Fibroblast of skin of right quadriceps (primary cell): ENCODE measurements at places on chromosomes 6 and 20.

GRCh38 chr20:53949319-53949839, 121.0 kb downstream of the BCAS1 start:
- DNase-seq, result peak; percentile 92

DNA sequence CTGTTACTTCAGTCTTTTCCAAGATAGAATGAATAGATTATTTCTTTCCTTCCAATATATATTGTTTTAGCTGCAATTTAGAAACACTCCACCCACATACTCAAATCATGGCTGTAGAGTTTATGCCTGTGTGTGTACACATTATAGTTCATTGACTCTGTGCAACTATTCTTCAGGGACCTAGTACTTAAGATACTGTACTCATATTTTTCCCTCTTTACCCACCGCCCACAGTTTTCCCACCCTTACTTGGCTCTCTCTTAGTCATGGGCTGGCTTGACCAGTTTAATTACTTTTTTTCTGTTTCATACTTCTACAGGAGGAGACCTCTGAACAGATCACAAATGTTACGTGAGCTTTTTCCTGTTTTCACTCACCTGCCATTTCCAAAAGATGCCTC, 30.4 kb downstream of the C6orf89 start:
- no peak for DNase-seq

GRCh38 chr6:5566718-5567117, 305.4 kb downstream of the FARS2 start:
- DNase-seq, result no peak

- no peak for DNase-seq
These were observed 43.0 kb downstream of the HDDC2 start for GRCh38 chr6:125258651-125259353.

DNA sequence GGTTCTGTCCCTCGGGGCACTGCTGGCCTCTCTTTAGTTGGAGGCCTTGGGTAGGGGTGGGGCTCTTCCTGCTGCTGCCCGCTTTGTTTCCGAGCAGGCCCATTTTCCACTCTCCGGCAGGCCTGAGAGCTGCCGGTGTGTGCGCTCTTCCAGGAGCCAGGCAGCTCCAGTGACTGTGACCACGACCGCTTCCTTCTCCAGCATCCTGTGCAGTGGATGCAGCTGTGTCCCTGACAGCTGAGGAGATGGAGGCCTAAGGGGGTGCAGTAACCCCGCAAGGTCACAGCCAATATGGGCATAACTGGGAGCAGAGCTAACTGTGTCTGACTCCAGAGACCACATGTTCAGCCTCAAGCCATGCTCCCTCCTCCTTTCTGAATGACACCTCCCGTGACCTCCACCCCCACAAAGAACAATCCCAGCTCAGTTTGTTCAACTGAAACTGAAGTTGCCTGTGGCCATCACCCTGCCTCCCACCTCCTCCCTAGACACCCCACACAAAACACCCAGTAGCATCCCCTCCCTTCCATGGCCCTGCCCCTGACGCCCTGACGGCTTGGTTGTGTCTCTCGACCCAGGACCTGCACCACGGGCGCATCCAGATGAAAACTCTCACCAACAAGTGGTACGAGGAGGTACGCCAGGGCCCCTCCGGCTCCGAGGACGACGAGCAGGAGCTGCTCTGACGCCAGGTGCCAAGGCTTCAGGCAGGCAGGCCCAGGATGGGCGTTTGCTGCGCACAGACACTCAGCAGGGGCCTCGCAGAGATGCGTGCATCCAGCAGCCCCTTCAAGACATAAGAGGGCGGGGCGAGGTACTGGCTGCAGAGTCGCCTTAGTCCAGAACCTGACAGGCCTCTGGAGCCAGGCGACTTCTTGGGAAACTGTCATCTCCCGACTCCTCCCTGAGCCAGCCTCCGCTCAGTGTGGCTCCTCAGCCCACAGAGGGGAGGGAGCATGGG, 27.8 kb downstream of the SPATA2 start:
- DNase-seq, result no peak

DNA sequence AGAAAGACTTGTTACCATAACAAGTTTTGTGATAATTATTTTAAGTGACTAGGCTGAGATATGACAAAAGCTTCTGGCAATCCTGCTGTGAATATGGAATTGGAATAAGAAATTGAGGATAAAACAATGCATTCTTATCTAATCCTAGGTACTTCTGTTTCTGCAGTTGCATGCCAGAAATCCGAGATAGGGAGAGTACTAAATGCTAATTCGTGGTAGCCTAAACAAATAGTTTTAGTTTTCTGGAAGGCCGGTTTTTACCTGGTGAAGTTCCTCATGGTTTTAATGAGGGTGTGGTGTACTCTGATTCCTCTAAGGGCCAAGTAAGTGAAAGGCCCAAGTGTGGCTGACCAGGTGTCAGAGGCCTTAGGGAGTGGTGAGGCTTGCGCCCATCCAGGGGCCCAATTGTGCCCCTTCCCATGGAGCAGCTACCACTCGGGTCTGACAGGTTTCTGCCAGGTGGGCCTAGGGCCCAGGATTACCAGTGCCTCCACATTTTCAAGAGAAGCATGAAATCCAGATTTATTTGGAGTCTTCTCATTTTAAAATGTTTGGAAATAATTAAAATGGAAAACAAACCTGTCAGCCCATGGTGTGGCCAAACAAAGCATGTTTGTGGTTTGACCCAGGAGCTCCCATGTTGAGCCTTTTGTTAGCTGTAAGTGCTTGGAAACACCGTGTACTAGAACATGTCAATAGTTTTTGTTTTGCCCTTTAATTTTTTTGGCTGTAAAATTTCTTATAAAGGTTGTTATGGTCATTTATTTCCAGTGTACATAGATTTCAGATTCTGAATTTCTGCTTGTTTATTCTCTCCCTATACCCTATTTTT, 6.6 kb downstream of the PLCB4 start:
- no peak for DNase-seq

DNA sequence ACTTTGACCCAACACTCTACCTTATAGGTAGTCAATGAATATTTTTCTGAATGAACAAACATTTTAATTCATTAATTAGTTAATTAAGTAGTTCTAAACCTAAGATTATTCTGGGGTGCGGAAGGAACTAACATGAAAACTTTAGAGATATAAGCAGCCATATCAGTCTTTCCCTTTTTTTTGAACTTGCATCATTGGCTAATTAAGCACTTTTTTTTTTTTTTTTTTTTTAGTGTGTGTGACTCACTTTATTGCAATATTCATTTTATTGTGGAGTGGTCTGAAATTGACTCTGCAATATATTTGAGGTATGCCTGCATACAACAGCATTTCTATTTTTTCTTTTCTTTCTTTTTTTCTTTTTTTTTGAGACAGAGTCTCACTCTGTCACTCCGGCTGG, 21.8 kb upstream of the AMD1 start:
- no peak for DNase-seq

DNA sequence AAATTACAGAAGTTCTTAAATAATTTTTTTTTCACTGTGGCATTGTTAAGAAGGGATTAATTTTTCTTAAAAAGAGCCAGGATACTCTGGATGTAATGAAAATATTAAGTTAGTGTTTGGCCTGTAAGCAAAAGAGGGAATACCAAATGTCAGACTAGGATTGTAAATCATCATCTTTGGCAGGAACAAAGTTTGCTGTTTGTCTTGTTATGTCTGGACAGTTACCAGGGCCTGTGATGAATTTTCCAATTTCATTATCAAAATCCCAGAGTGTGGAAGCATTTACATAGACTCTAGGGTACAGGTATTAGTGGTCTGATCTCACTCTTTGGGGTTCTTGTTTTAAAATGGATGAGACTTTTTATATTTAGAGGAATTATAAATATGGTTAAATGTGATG, 26.1 kb downstream of the CEP57L1 start:
- DNase-seq, result peak; percentile 4

GRCh38 chr20:50722424-50723155, 8.8 kb upstream of the PARD6B start:
- no peak for DNase-seq

DNA sequence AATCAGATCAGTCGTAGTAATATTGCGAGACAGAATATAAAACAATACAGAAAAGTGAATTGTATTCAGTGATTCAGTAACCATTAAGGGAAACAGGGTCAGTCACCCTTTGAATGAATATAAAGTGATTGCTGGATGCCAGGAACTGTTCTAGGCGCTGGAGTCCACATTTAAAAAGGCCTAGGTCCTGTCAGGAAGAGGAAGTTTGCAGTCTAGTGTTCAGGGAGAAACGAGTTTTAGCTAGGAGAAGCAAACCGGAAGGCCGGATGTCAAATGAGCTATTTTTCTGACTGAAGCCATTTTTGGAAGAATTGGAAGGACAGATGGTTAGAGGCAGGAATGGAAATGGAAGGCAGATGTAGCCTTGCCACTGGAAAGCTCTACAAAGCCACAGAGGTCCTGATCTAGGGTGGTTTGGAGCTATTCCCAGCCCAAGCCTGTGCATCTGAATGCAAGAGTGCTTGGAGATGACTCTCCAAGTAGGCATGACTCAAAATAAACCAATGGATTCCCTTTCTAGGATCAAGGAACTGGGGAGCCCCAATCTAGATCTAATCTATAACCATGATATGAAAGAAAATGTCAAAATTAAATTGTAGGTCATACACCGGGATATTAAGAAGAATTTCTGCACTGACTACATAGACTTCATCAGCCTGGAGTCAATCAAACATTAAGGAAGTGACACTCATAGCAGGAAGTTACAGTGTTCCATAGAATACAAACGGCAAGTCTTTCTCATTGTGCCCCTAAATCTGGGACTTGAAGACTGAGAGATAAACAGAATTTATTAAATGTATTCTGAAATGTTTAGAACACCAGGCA, 36.8 kb upstream of the CDKAL1 start:
- DNase-seq, result peak; percentile 68

- peak; percentile 37 for DNase-seq
These were observed 398.7 kb upstream of the MARCKS start for GRCh38 chr6:113458368-113459010.

- DNase-seq, result no peak
These were observed 359.4 kb downstream of the ESR1 start for GRCh38 chr6:152166897-152167296.

DNA sequence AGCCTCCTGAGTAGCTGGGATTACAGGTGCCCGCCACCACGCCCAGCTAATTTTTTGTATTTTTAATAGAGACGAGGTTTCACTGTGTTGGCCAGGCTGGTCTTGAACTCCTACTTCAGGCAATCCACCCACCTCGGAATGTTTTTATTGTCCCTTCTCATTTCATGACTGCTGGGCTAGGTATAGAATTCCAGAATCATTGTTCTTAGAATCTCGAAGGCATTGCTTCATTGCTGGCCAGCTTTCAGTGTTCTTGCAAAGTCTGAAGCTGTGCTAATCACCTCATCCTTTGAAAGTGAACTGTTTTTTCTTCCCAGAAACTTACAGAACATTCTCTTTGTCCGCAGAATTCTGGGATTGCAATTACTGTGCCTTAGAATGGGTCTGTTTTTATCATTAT, 49.0 kb downstream of the PTPN1 start:
- no peak for DNase-seq

GRCh38 chr6:170156448-170157375, 134.2 kb downstream of the DLL1 start:
- no peak for DNase-seq

DNA sequence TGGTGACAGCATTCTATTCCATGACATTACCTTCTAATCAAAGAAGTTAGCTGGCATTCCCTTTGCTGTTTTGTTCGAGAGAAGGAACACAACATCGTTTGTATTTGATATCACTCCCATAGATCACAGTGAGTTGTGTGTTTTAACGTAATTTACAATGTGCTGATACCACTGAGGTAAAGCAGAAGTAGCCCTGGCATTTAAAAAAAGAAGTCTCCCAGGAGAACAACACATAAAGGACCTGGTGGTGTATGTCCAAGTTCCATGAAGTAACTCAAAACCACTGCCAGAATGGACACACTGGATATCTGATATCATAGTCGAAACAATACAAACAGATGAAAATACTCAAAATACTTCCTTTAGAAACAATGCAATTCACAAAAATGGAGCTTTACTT, 351.7 kb downstream of the RNGTT start:
- DNase-seq, result no peak

GRCh38 chr6:75907444-75907843, 158.4 kb downstream of the MYO6 start:
- no peak for DNase-seq

DNA sequence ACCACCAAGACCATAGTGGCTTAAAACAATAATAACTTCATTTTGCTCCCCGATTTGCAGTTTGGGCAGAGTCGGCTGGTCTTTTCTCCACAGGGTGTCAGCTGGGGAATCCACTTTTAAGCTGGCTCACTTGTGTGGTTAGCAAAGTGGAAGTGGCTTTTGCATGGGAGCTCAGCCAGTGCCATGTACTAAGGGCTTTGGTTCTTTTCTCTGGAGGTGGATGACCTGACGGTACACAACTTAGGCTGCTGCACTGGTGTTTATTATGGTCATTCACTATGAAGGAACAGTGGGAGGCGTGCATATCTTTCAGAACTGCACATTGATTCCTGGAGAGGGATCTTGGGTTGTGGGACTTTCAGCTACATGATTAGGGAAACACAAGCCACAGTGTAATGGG, 141.0 kb downstream of the OR2B2 start:
- DNase-seq, result no peak

DNA sequence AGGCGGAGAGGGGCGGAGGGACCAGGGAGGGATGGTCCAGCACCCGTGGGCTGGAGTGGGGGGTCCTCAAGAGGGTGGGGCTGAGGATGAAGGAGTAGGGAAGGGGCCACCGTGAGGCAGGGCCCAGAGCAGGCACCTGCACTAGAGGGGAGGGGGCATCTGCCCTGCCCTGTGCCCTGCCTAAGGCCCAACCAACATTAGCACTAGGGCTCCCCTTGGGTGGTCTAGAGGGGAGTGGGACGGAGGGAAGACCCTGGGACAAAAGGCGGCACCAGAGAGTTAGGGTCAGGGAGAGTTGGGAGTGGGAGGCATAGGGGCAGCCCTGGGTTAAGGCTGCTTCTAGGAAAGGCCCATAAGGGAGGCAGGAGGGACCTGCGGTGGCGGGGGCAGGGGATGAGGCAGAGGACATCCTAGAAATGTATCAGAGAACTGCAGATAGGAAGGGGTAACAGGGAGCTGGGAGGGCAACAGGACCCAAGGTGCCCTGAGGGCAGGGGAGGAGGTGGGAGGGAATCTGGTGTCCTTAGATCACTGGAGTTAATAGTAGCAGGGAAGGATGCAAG, 24.5 kb downstream of the HLA-F start:
- no peak for DNase-seq

DNA sequence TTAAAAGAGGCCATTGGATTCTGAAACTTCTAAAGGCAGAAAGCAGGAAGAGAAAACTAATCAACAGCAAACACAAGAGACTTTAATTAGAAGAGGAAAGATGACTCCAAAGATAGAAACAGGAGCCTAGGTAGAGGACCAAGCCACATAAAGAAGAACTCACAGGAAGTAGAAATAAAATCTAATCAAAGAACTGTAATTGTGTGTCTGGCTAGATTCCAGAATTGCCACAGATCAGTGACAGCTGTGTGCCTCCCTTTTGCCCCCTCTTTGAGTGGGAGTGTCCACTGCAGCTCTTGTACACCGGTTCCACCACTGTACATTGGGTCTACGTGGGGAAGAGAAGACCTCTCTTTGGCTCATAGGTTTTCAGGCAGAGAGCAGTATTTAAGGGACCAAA, 22.3 kb upstream of the THEMIS start:
- no peak for DNase-seq

GRCh38 chr6:14860774-14861173, 385.1 kb upstream of the JARID2 start:
- DNase-seq, result no peak

- DNase-seq, result peak; percentile 97
These were observed 43.7 kb downstream of the DAAM2 start for GRCh38 chr6:39835821-39836295.
